ENCODE measurements at places on chromosomes 5 and 9.

- no peak for DNase-seq
Measured at GRCh38 chr5:119082691-119083090, 11.8 kb downstream of the DMXL1 start.

DNA sequence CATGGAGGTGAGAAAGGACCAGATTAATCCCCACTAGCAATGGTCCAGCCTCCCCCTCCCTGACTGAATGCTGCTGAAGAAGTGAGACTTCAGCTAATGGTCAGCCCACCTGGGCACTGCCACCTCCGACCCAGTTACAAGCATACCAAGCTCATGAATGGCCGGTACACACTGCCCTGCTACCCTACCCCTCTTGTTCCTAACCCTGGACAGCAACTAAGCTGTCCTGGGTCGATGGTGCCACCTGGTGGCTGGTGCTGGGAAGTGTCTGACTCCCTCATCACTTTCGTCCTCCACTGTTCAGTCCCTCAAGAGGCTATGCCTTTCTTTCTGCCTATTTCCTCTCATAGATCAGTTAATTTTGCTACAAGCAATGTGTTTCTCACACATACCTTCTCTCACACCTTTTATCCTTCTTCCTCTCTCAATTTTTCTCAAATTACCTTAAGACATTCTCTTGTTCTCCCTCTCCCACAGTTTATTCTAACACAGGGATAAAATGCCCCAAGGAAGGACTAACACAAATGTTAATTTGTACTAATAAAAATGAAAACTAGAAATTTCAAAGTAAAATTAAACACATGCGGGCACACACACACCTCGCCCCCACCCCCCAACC is 42.4 kb downstream of the PAX5 start:
- no peak for DNase-seq

DNA sequence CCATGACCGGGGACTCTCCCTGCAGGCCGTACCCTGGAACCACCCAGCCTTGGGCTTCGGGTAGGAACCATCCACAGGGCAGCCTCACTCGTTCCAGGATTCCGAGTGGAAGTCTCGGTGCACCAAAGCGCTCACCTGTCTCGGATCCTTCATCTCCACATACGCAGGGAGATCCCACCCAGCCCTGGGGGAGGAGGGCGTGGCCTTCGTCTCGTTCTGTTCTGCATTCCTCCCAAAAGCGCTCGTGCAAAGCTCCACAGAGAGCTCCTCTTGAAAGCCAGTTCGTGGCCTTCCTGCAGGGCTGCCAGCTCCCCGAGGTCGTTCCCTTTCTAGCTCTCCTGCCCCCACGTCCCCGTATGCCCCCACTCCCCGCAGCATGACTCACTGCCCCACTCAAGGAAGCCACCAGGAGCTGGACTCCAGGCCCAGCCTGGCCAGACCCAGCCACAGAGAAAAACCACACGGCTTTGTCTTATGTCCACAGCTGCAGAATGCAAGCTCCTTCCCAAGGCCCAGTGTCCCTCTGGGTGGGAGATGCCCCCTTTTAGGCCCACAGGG is 65.0 kb upstream of the SARDH start:
- no peak for DNase-seq

DNA sequence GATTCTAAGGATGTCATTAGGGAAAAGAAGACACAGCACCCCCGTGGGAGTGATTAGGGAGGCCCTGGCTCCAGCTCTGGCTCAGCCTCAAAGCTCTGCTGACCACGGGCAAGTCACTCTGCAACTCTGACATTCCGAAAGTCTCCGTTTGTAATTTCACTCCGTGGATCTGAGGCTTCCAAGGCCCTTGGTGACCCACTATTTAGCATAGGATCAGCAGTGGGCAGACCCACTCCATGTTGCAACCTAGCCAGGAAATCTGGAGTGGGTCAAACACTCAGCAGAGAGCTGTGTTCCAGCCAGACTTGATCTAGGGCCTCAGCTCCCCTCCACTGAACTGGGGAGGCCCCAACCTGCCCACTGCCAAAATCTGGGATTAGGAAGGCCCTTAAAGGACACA is 11.8 kb downstream of the PHF19 start:
- no peak for DNase-seq

DNA sequence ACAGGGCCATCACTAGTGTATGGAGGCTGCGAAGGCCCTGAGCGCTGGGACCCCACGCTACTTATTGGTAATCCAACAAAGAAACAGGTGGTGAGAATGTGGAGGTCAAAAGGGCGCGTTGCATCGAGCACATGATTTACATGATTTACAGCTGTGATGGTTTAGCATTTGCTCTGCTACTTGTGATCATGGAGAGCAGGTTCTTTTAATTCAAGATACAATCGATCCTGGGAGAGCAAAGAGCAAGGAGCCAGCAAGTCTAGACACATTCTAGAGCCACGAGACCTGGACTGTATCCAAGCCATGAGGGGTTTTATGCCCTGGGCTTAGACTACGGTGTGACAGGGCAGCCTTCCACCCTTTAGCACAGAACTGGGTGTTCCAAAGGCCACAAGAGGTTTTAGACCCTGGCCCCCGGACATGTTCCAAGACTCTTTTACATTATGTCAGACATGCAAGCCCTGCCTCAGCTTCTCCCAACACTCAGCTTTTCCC is 47.0 kb upstream of the CLK4 start:
- DNase-seq = no peak

GRCh38 chr9:116987721-116988485 is 300.8 kb downstream of the TRIM32 start:
- DNase-seq = no peak

- no peak for DNase-seq
Measured at GRCh38 chr9:2745560-2746380, 28.5 kb downstream of the KCNV2 start.

GRCh38 chr5:82100303-82101077 is 128.7 kb downstream of the ATG10 start:
- DNase-seq = no peak

DNA sequence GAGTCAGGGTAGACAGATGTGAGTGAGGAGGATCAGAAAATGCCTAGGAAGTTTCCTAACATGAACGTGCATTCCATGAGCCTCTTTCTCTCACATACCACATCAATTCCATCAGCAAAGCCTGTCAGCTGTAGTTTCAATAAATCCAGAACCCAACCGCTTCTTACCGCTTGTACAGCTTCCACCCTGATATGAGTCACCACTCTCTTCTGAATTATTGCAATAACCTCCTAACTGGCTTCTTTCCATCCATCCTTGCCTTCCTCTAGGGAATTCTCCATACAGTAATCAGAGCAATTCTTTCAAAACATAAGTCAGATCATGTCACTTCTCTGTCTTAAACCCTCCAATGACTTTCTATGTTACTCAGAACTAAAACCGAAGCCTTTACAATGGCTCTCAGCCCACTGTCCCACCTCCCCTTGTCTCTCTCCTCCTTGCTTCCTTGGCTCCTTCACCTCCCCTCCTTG is 8.1 kb upstream of the RAD23B start:
- no peak for DNase-seq

- DNase-seq = peak; percentile 77
Measured at GRCh38 chr9:34253460-34253837, 74.6 kb downstream of the UBAP1 start.

- DNase-seq = no peak
Measured at GRCh38 chr5:62275581-62275980, 30.4 kb upstream of the KIF2A start.

DNA sequence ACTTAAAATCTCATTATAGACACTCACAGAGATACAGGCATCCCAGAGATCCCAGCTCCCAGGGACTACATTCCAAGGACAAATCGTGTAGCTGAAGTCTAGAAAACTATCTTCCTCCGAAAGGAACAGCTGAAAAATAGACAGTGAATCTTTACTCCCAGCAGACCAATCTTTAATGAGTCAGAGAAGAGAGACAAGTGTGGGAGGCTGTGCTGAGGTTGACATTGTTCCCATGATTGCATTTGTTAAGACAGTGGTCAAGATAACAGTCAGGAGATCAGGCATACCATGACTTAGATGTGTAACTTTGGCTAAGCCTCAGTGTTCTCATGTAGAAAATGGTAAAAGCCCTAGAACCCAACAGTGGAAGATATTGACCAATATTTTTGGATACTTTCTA is 120.7 kb downstream of the PAPPA start:
- no peak for DNase-seq

DNA sequence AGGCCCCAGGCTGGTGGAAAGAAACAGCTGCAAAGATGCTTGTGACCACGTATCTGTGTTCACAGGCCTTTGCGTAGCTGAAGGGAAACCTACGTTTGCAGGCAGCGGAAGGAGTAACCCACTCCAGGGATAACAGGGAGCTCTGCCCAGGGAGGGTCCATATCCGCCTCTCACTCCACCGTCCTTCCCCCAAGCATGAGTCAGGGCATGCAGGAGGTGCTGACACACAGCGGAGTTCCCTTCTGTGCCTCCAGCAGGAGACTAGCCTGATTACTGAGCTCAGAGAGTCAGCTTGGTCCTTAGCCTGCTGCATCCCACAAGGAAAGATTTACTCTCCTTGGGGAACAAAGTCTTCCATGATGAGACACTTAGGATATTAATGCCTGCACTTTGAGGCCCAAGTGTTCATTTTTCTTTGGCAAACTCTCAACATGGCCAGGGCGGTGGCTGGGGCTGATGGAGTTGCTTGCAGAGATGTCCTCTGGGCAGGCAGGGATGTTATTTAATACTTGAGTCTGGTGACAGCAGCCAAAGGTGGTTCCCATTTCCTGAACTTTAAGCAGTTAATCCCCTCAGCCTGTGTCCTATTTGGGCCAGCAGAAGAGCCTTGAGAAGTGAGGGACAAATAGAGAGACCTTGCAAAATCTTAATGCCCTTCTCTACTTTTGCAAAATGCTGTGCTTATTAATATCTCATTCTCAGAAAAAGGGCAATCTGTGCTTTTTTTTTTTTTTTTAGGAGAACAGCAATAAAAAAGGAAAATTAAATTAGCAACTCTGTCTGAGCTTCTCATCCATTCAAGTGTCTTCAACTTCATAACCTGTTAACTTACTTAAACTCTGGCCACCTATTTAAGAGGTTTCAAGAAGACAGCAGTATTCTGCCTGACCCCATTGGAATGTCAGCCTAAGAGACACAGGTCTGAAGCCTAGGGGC is 222.1 kb downstream of the HSPA4 start:
- no peak for DNase-seq

- no peak for DNase-seq
Measured at GRCh38 chr5:54325610-54326311, 15.4 kb upstream of the ARL15 start.

- DNase-seq = no peak
Measured at GRCh38 chr9:132094314-132094791, 14.7 kb upstream of the MED27 start.

DNA sequence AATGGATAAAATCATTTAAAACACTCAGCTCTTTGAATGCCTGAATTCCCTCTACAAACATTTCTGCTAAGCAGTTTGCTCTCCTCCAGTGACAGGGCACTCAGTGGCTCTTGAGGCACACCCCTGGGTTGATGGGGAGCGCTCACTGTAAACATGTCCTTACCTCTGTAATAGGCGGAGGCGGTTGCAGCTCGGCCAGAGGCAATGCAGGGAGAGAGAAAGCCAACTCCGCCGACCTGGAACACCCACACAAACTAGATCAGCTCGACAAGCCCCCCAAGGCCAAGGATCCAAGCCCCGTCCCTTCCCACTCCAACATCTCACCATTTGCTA is 329 bp downstream of the CDC23 start:
- no peak for DNase-seq

- no peak for DNase-seq
Measured at GRCh38 chr9:13387734-13388067, 108.2 kb upstream of the MPDZ start.

GRCh38 chr5:127891942-127892341 is 188.8 kb downstream of the CCDC192 start:
- no peak for DNase-seq

DNA sequence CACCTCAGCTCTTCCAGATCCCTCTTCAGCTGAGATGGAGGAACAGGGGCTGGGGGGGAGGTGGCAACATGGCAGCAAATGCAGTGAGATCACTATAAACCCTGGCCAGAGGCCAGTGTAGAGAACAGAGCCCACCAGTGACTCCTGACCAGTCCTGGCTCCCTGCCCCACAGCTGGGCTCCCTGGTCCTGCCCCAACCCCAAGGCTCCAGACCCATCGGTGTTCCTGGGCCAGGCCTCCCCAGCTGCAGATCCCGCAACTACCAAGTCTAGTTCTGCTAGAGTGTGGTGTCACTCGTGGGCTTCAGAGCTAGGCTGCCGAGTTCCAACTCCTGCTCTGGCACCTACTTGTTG is 16.8 kb downstream of the AKNA start:
- peak; percentile 67 for DNase-seq

DNA sequence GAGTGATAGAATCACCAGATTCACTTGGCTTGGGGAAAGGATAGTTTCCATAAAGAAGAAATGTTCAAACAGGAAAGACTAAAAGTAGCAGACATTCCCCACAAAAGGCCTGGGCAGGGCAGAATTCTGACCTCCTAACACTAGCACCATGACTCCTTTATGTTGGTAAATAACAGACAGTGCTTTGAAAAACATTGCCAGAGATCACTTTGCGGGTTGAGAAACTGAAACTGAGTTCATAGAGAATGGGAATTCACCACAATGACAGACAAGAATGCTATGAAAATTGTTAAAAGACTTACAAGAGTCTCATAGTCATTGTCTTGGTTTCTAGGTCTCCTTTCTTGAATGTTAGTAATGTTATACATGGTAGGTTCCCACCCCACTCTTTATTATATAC is 172.5 kb upstream of the GLRA1 start:
- DNase-seq = no peak

- DNase-seq = no peak
Measured at GRCh38 chr9:137305060-137305797, 3.2 kb upstream of the NRARP start.

GRCh38 chr9:109558718-109559151 is 60.6 kb upstream of the PTPN3 start:
- no peak for DNase-seq

DNA sequence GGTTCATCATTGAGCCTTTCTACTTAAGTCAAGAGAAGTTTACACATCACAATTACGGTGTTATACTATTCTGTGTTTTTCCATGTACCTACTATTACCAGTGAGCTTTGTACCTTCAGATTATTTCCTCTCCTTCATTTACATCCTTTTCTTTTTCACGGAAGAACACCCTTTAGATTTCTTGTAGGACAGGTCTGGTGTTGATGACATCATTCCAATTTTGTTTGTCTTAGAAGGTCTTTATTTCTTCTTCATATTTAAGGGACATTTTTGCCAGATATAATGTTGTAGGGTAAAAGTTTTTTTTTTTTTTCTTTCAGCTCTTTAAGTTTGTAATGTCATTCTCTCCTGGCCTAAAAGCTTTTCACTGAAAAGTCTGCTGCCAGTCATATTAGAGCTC is 637.1 kb upstream of the RIOK2 start:
- DNase-seq = no peak
